ENCODE measurements at places on chromosomes 16 and 17.

GRCh38 chr16:19186408-19186807, 18.4 kb downstream of the SYT17 start:
- DNase-seq: no peak

DNA sequence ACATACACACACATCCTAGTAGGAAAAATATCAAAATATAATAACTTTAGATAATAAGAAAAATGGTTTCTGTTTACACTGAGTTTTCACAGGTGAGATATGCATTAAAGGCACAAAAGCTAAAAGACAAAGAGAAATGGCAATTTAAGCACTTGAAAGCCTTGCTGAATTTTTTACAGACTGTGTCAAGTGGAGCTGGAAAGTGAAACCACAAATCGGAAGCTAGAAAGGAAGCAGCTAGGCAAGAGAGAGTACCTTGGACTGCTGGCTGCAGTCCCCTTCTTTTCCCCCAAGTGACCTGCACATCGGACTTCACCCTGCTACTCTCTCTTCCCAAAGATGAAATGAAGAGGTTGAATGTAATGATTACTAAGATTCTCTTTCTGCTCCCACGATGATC, 135.1 kb downstream of the CDH13 start:
- DNase-seq: peak; percentile 34

DNA sequence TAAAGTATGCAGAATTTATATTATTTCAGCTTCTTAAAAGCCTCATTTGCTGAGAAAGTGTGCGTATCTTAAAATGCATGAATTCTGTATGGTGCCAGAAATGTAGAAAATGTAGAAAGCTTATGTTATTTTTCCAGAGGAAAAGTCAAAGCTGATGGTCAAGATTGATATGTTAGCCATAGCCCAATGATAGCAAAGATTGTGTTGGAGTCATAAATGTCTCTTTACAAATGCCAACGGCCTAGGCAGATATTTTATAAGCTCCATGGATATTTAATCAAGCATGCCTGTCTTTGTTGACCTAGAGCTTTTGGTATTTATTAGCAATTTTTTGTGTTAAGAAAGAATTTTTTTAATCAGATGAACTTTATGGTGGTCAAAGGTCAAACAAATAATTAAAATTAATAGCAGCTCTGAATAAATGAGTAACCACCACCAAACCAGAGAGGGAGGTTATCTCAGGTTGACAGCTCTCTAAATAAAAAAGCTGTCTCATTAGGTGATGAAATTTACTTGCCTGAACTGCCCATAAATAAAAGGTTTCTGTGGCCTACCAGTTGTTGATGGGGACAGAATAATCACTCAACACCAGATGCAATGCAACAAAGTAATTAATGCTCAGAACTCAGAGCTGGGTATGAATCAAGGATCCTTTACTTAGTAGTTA, 28.5 kb downstream of the CLEC3A start:
- no peak for DNase-seq

- no peak for DNase-seq
Measured at GRCh38 chr17:40101367-40102210, 1.2 kb upstream of the NR1D1 start.

- no peak for DNase-seq
Measured at GRCh38 chr16:80355335-80355734, 185.5 kb upstream of the DYNLRB2 start.

DNA sequence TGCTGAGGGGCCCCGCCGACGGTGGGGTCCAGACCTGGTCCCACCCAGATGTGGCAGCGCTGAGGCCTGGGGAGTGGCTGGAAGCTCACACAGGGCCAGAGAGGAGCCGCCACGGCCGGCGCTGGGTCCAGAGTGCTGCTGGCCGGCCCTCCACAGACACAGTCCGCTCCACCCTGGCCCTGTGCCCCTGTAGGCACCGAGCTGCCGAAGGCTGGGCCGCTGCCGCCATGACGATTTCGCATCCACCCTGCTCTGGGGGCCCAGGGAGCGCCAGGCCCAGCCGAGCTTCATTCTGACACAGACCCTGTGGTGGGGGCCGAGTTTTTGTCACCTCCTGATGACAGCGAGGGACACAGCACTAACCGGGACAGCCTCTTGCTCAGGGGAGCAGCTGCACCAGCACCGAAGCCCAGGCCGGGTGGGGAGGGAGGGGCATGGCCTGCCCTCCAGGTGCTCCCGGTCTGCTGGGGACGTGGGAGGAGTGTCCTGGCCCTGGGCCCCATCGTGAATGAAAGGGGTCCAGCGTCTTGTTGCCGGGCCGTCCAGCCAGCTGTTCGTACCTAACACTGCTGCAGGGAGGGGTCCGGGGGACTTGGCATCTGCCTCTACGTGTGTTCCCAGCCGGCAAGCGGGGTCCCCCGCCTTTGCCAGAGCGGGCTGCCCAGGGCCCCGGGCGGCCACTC, 27.1 kb upstream of the SSTR5 start:
- no peak for DNase-seq

- no peak for DNase-seq
Measured at GRCh38 chr16:79452671-79453070, 147.9 kb downstream of the MAF start.

DNA sequence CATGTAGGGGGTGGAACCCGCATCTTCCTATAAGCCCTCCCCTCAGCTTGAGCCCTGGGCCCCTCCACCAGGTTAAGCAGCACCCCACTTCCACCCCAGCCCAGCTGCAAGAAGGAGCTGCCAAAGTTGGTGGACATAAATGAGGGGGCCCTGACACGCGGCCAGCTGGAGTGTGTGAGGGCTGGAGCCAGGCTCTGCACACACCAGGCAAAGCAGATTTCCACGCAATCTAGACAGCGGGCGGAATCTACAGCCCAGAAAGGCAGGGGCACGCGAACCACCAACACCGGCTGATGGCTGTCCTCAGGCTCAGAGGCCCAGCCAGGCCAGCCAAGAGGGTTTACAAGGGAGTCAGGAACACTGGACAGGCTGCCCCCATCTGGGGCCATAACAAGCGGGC, 171.2 kb downstream of the ZNF423 start:
- no peak for DNase-seq

DNA sequence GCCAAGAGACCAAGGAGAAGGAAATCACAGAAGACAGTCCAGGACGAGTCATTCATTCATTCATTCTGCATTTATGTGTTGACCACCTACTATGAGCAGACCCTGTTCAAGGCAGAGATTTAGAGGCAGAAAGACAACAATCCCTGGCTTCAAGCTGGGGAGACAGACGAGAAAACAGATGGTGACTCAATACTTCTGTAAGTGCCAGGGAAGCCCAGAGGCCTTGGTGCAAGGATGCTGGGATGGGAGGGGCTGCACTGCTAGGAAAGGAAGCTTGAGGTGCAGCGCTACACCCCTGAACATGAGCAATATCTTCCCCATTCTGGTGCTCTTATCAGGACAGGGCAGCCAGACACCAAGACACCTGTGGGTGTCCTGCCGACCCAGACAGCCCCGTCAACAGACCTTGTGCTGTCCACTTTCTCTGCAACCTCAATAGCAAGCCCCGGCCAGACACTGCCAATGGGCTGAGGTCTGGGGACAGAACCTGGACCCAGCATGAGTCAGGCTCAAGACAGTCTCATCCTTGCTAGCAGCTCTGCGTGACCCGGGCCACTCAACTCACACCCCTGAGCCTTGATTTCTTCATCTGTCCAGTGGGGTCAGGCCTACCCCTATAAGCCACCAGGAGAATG, 163.5 kb downstream of the COPRS start:
- no peak for DNase-seq

GRCh38 chr17:22507823-22508222, 815.5 kb downstream of the KCNJ18 start:
- no peak for DNase-seq

DNA sequence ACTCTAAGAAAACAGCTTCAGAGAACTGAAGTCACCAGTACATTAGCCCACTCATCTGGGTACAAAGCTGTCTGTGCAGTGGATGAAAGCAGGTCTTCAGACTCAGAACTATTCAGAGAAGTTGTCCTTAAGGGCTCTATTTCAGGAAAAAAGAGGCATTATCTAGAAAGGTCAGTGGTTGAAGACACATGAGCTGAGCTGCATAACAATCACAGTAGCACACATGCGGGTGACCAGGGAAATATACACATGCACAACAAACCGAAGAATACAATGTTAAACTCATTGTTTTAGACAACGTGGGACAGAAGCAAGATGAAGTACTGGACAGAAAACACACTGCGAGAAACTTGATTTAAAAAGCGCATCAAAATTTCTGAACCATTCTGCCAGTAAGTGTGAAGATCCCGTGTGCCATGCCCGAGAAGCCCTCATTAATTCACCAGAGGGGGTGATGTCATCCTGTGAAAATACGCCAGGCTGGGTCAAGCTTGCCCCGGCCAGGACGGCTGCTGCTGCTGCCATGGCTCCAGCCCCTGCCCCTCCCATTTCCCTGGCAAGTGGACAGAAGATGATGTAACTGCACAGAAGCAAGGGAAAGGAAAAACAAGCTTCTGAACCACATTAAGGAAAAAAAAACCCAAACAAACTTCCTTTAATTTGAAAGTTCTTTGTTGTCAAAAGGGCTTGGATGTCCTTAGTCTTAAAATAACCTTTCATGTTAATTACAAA, 10.1 kb downstream of the DYNC1LI2 start:
- peak; percentile 93 for DNase-seq

GRCh38 chr17:5619088-5619740, 34.9 kb upstream of the NLRP1 start:
- no peak for DNase-seq

GRCh38 chr17:80636361-80637018, 91.9 kb downstream of the RPTOR start:
- DNase-seq: no peak

GRCh38 chr17:82846061-82846691, 6.4 kb upstream of the ZNF750 start:
- no peak for DNase-seq

GRCh38 chr16:76278980-76279379, 1.8 kb downstream of the CNTNAP4 start:
- peak; percentile 7 for DNase-seq

DNA sequence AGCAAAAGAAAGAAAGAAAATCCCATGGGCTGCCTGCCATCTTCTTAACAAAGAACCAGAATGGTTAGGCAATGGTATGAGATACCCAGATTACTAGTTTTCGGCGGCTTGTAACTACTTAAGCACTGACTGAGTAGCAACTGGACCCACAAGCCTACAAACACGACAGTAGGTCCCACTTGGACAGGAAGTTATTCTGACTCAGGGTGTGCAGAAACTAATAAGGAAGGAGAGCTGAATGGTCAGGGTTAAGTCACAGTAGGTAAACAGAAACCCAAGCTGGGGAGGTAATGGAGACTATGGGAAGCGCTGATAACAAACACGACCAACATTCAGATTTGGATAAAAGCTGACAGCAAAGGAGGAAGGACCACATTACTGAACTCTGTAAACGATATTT, 10.4 kb upstream of the HLF start:
- peak; percentile 39 for DNase-seq

- DNase-seq: no peak
Measured at GRCh38 chr17:79051306-79051705, 23.3 kb upstream of the ENGASE start.

DNA sequence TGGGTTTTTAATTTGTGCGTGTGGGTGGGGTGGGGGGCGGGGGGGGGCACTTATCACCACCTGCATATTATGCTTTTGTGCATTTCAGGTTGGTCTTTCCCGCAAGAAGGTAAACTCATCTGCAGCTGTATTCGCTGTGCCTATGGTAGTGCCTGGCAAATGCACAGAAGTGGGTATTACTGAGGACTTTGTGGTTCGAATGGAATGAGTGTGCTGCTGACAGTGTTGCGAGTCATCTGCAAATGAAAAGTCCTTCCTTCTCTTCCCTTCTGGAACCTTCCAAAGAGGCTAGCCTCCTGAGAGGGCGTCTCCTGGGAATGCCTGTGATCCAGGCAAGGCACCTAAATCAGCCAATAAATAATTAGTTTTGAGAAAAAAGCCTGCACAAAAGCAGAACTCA, 532.9 kb downstream of the MAF start:
- DNase-seq: peak; percentile 77

DNA sequence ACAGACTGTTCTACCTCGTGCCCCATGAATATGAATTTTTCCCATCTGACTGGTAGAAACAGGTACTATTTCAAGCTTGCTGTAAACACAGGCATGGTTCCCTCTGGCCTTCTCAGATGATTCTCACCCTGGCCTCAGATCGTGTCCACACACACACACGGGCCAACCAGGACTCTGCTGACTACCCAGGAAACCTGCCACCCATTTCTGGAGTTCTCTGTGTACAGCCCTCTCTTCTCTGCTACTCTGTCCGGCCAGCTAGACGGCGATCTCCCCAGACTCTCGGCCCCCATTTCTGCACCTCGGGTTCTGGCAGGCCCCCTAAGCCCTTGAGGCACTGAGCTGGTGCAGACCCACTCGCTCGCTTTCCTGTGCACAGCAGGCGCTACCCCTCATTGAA, 31.2 kb downstream of the RPA1 start:
- no peak for DNase-seq

DNA sequence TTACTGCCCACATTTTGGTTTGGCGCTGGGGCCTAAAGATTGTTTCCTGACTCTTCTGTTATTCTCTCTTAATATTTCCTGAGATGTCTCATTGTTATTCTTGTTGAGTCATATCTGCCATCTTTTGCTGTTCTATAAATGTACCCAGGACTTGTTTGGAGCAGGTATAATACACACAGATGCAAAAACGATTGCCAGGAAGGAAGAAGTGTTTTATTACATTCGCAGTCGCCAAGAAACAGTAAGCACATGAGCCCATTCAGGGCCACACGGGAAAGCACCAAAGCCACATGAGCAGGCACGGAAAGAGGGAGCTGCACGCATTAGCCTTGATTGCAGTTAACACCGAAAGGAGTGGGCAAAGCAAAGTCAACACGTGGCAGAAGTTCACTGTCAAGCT, 70.2 kb downstream of the ARHGAP44 start:
- no peak for DNase-seq

DNA sequence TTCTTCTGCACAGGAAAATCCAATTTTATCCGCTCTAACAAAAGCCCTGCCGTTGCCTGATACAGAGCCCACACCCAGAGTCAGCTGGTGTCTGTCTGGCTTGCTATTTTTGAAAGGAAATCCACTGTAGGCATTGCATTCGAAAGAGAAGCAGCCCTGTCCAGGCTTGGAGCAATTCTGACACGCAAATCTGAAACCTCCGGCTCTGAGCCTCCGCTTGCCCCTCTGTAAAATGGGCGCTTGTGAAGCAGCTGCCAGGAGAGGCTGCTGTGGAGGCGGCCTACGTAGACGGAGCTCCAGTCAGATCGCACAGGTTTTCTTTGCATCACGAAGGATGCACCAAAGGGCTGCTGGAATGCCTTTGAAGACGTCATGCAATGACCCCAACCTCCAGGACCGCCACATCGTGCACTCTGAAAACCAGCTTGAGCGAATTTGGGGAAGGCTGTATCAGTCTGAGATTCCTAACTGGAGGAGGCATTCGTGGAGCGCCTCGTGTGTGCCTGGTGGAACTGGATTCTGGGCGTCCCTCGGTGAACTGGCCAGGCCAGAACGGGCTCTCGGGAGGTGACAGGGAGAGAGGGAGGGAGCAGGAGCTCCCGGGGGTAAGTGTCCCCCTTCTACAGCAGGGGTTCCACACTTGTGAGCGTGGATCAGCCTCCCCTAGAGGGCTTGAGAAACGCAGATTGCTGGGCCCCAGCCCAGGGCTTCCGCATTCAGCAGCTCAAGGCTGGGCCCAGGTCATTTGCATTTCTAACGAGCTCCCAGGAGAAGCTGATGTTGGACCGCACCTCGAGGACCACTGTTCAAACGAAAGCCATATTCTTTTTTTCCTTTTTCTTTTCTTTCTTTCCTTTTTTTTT, 215.5 kb downstream of the MRTFB start:
- no peak for DNase-seq

Measured in kidney tubule cell (primary cell).